ENCODE measurements at places on chromosomes 1 and 21.

DNA sequence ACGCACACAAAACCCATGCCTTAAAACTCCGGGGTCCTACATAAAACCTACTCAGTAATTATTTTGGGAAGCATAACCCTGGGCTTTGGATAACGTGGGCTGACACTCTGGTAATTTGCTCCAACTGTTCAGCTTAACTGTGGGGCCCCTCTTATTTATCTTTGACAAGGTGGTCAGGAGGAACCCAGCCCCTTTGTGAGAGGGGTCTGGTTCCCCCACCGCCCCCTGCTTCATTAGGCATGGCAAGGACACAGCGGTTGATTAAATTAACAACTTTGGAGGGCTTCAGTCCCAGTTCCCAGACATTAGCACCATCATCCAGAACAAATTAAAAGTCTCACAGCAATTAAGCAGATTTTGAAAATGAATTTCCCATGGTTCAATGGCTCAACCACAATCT lies 14.7 kb downstream of the WLS start:
- DNase-seq, result no peak

DNA sequence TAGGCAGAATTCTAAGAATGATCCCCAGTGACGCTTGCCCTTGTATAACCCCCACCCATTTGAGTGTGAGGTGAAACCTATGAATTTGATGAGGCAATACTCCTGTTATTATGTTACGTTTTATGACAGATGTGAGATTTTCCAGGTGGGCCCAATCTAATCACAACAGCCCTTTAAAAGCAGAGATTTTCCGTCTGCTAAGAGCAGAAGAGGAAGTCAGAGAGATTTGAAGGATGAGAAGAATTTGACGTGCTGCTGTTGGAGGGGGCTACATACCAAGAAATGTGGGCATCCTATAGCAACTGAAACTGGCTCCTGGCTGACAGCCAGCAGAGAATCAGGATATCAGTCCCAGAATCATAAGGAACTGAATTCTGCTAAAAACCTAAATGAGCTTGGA lies 2.4 kb upstream of the SLC19A2 start:
- DNase-seq, result no peak

- DNase-seq, result no peak
Observed at GRCh38 chr1:81377406-81377805, 423.3 kb upstream of the ADGRL2 start.

GRCh38 chr1:37631036-37631435 lies 3.7 kb downstream of the RSPO1 start:
- no peak for DNase-seq

DNA sequence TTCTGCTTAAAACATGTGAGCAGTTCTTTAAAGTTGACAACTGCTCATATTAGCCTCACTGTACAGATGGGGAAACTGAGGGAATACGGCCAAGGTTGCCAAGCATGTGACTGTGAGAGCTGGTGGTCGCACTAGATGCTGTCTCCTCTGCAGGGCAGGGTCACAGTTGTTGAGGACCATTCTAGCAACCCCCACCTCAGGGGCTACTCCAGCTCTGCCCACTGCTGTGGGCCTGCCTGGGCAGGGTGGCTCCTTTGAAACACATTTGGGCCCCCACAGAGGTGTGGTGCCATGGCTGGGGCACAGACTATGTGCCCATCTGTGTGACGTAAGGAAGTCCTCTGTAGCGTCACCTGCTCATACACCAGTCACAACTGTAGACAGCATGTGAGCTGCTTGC lies 779 bp downstream of the THEM5 start:
- DNase-seq, result no peak

DNA sequence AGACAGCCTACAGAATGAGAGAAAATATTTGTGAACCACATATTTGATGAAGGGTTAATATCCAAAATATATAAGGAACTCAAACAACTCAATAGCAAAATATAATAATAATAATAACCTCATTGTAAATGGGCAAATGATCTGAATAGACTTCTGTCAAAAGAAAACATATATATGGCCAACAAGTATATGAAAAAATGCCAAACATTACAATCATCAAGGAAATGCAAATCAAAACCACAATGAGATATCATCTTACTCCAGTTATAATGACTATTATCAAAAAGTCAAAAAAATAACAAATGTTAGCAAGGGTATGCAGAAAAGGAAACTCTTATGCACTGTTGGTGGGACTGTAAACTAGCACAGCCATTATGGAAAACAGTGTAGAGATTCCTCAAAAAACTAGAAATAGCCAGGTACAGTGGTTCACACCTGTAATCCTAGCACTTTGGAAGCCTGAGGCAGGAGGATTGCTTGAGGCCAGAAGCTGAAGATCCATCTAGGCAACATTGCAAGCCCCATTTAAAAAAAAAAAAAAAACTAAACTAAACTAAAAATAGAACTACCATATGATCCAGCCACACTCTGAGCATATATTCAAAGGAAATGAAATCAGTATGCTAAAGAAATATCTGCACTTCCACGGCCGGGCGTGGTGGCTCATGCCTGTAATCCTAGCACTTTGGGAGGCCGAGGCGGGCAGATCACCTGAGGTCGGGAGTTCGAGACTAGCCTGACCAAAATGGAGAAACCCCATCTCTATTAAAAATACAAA lies 17.3 kb upstream of the TRIM67 start:
- DNase-seq, result no peak

GRCh38 chr1:84069236-84069845 lies 70.4 kb upstream of the TTLL7 start:
- DNase-seq, result no peak

DNA sequence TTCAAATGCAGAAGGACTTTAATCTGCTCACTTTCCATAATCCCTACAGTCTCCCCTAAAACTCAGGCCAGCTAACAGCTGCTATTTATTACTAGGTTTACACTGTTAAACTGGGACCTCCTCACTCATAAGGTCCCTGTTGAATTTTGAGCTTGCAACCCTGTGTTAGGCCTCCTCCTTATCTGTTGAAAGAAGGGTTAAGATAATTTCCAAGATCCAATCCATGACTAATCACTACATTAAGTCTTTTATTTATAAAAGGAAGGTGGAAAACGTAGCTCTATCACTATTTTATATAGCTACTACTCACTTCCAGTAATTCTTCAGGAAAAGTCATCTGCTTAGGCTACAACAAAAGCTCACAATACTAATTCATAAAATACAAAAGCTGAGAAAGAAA lies 79.5 kb downstream of the EVI5 start:
- no peak for DNase-seq

- DNase-seq, result no peak
Observed at GRCh38 chr1:25066256-25066655, 136.2 kb upstream of the RUNX3 start.

GRCh38 chr1:166017395-166017794 lies 149.4 kb downstream of the FAM78B start:
- no peak for DNase-seq

- no peak for DNase-seq
Observed at GRCh38 chr1:156705321-156705917, at the start of gene CRABP2. Gene CRABP2 (minus strand): TSS chr1:156705583. CDS start chr1:156705446, 137 bp downstream.

- no peak for DNase-seq
Observed at GRCh38 chr21:43835050-43835449, 30.0 kb upstream of the AGPAT3 start.

DNA sequence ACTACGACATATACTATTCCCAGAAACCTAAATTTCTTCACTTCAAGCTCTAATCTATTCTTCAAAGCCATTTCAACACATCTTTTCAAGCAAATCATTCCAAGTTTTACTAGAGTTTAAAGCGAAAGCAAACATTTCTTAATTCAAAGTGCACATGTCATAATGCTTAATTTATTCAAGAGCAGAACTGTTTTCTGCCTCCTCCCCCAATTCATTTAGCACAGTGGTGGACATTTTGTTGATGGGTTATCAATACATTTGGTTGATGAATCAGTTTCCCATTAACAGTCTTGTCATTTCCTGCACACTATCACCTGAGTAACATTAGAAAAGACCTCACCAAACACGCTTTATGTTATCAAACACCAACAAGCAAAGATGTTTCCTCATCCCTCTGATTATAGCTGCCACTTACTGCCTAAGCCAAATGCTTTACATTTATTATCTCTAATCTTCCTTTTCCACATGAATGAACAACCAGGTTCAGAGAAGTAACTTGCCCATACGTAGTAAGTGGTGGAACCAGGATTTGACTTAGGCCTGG lies 2.0 kb downstream of the SRSF4 start:
- DNase-seq, result no peak

DNA sequence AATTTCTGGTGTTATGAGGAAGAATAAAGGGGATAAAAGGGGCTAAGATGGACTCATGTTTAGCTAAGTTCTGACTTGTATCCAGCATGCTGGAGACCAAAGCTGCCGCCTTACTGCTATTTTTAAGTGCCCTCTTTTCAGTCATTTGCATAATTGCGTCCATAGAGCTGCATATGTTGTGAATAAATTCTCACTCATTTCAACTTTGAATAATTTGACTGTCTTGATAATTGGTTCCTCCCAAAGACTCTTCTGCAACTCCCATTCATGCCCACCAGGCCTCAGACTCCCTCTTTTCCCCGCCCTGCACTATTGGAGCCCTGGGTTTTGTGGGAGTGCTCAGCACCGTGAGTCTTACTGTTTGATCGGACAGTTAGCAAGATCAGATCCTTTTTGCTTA lies 45.0 kb downstream of the KIAA0040 start:
- no peak for DNase-seq

- DNase-seq, result no peak
Observed at GRCh38 chr1:201675143-201675542, 136.2 kb downstream of the NAV1 start.

DNA sequence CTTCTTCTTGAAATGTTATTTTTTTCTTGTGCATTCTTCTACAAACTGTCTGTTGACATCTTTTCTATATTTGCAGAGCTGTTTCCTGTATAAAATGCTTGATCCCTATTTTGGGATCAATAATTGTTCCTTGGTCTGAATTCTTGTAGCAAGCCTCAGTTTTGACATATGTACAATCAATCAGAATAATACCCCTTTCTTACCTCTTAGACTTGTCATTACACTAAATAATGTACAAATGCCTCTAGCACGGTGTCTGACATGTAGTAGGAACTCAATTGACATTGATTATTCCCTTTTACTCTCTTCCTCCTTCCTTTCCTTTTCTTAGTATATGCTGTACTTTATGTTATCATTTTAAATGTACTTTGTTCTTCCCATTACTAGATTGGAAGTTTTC lies 25.2 kb downstream of the RWDD3 start:
- DNase-seq, result no peak

GRCh38 chr1:192581131-192581927 lies 5.8 kb downstream of the RGS1 start:
- DNase-seq, result no peak

- peak; percentile 30 for DNase-seq
Observed at GRCh38 chr1:216310776-216311175, 112.5 kb downstream of the USH2A start.

- DNase-seq, result no peak
Observed at GRCh38 chr1:77739235-77739634, 20.4 kb downstream of the USP33 start.

DNA sequence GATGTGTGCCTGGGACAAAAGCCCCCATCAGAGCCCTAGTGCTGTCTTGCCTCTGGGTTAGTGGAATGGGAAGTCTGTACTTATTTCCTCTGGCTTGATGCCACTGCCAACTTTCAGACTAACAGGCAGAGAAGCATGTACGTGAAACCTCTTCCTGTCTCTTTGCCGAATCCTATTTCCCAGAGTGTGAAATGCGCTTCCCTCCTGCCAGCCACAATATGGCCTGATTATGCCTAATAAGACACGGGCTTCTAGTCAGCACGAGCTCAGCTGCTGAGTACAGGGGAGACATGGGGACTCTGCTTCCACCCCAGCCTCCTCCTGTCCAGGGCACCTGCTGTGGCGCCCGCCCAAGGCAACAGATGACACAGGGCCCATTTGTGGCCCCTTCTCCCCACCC lies 111.4 kb downstream of the KCND3 start:
- no peak for DNase-seq

DNA sequence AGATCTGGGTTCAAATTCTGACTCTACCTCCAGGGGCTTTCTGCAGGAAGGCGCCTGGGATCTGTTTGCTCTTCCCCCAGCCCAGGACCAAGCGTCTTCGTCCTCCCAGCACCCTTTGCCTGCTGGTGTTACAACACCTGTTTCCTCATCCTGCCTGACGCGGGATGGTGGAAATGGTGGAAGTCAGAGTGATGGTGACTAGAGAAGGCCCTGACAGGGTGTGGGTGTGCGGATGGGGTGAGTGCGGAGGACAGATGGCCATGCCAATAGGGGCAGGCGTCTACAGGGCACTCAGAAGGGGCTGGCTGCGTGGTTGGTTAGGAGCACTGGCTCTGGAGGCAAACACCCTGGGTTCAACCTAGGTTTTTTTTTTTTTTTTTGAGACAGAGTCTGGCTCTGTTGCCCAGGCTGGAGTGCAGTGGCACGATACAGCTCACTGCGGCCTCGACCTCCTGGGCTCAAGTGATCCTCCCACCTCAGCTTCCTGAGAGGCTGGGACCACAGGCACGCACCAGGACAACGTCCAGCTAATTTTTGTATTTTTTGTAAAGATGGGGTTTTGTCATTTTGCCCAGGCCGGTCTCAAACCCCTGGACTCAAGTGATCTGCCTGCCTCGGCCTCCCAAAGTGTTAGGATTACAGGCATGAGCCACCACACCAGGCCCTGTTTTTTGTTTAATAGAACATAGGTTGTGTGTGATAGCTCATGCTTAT lies 1.5 kb downstream of the THEMIS2 start:
- DNase-seq, result no peak

- no peak for DNase-seq
Observed at GRCh38 chr1:3531928-3532327, 77.5 kb downstream of the ARHGEF16 start.

DNA sequence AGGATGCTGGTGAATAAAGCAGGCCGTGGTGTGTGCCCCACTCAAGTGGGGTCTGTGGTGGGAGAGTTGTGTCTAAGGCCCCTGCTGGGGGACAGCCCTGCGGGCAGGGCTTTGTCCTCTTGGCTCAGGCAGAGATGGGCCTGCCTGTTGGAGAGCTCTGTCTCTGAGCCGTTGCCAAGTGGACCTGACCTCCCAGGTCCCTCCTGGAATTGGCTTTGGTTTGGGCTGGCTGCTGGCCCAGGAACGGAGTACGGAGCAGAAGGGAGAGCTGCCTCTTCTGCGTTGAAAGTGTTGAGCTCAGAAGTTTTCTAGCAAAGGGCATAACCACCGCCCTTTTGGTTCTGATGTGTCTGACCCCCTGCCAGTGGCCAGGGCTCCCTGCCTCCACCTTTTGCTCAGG lies 153.9 kb downstream of the PEX14 start:
- DNase-seq, result no peak

Measured in HS-27A (cell line).